ENCODE measurements at places on chromosomes 4 and X.

- DNase-seq = no peak
Observed at GRCh38 chr4:160142579-160142978, 1039.7 kb downstream of the RAPGEF2 start.

- DNase-seq = no peak
Observed at GRCh38 chrX:103685396-103685795, 1.1 kb downstream of the MORF4L2 start.

DNA sequence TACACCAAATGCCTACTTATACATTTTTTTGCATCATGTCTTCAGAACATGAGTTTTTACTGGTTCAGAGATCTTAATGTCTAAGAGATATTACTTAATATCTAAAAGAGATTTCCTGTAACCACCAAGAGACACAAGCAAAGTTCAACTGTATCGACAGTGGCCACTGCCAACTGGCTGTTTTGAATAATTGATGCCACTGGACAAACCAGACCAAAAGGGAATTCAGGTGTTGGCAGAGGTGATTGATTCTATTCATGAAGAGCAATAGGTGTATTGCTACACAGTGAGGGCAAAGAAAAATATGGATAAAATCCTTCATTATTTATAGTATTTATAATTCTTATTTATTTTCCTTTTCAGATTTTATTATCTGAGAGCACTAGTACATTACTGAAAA, 58.5 kb upstream of the ANKRD17 start:
- DNase-seq = no peak

GRCh38 chrX:1491851-1492349, 39.2 kb upstream of the ASMTL start:
- DNase-seq = peak; percentile 53

DNA sequence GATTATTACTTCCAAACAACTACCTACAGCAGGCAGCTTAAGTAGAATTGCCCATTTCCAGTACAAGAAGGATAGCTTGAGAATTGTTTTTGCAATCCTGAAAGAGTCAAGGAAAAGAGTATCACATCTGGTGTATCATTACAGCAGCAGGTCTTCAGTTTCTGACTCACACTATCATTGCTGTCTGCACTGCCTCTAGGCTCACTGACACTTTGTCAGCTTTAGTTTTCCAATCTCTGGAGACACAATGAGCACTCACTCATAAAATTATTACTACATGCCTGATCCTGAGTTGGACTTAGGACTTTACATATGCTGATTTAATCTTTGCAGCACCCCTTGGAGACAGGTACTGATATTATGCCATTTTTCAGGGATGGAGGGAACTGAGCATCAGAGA, 244.6 kb upstream of the BOD1L1 start:
- DNase-seq = no peak

GRCh38 chr4:141080668-141081067, 52.6 kb downstream of the RNF150 start:
- DNase-seq = no peak

GRCh38 chr4:76611616-76612207, 176.7 kb downstream of the SHROOM3 start:
- DNase-seq = no peak

GRCh38 chr4:111960241-111960667, 185.0 kb upstream of the FAM241A start:
- DNase-seq = no peak

DNA sequence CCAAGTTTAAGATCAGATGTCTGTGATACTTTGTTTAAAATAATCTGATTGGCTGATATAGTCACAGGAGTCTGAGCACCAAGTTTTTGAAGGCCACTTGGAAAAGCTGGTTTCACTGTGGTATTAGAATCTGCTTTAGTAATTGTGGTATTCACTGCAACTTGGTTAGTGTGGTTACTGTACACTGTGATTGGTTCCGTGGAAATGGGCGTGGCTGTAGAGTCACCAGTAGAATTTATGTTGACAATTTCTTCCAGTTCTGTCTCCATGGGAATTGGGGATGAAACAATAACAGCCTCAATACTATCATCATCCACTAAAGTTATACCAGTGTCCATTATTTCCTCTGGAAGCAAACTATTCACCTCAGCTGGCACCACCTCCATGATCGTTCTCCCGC, 26.2 kb downstream of the LIN54 start:
- DNase-seq = no peak

- DNase-seq = no peak
Observed at GRCh38 chrX:134646691-134647090, 11.6 kb downstream of the PLAC1 start.

- DNase-seq = no peak
Observed at GRCh38 chr4:153661908-153662307, 22.2 kb upstream of the TLR2 start.

DNA sequence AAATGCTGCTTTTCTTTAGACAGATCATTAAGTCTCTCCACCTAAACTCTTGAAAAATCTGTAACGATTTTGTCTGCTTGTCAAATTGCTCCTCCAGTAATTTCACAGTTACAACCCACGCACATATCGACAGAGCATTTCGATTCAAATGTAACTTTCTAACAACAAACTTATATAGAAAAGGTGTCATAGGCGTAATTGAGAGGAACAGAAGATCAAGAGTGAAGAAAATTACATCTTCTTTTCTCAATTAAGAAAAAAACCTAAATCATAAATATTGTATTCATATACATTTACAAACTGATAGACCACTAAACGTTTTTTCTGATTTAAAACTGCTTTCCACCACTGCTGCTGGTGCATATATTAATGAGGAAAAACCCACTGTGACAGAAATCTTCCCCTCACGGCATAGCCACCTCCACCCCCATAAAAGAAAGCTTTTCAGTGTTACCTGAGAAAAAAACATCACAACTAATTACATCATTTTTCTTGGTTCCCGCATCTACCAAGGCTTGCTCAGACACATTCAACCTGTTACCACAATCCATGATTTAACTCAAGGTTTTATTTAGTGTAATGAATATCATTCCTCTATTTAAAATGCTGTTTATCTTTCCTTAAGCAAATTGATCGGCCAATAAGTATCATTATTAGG, 1.9 kb downstream of the GPM6A start:
- no peak for DNase-seq

GRCh38 chrX:154546354-154547244, at the start of gene G6PD:
Gene G6PD (minus strand): TSS chrX:154546846. CDS start chrX:154546155, 691 bp downstream.
- peak; percentile 79 for DNase-seq

DNA sequence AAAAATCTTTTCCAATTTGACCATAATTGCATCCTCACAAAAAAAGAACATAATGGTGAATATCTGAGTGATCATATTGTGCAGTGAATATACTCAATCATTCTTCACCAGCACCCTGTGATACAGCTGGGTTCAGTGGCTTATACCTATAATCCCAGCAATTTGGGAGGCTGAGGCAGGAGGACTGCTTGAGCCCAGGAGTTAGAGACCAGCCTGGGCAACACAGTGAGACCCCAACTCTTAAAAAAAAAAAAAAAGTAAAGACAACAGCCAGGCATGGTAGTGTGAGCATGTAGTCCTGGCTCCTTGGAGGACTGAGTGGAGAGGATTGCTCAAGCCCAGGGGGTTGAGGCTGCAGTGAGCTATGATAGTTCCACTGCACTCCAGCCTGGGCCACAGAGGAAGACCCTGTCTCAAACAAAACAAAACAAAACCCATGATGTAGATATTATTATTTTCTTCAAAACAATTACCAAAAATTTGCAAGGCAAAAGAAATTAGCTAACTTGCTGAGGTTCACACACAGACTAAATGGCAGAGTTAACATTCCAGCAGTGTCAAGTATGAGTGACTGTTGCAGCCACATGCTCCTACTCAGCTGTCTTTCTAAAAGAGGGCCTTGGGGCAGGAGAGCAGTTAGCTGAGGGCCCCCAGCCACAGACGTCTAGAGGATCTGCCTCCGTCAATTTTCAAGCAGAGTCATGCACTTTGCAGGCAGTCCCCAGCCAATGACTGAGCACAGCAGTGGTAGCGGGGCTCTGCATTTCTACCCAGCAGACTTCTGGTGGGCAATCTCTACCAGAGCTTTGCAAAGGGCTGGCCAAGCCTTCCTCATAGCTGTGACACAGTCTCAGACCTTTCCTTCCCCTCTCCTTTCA, 33.4 kb downstream of the ADGRA3 start:
- DNase-seq = no peak

- no peak for DNase-seq
Observed at GRCh38 chr4:121034017-121034416, 38.3 kb downstream of the NDNF start.

GRCh38 chrX:134548257-134549201, 88.6 kb downstream of the HPRT1 start:
- no peak for DNase-seq

- no peak for DNase-seq
Observed at GRCh38 chr4:96736352-96736889, 896.5 kb downstream of the PDHA2 start.

DNA sequence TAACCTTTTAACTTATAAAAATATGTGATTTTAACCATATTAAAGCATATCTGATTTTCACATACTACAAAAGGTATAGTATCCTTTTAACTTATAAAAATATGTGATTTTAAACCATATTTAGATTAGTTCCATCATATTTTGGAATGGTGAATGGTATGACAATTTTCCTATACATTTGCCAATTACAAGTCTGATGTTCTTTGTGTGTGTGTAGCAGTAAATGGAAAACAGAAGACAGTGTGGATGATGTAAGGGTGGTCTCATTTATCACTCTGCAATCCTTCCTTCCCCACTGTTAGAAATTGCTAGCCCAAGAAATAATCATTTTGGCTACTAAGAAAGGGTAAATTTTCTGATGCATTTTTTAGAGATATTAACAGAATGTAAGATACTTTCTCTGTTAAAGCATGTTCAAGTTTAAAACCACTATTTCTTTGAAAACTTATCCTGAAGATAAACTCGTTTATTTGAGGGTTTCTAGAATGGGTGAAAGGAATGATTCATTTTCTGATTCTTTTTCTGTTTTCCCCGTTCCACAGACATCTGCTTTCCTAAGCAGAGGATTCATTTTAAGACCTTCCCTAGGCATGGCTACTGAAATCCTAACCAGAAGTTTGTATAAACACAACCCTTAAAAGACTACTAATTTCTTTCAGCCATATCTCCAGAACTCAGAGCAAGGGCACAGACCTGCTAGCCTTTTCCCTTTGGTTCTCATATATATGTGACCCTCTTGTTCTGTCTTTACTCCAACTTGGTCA, 21.0 kb downstream of the NUDT6 start:
- DNase-seq = no peak

- DNase-seq = no peak
Observed at GRCh38 chrX:8345473-8345872, 119.2 kb upstream of the VCX3B start.

DNA sequence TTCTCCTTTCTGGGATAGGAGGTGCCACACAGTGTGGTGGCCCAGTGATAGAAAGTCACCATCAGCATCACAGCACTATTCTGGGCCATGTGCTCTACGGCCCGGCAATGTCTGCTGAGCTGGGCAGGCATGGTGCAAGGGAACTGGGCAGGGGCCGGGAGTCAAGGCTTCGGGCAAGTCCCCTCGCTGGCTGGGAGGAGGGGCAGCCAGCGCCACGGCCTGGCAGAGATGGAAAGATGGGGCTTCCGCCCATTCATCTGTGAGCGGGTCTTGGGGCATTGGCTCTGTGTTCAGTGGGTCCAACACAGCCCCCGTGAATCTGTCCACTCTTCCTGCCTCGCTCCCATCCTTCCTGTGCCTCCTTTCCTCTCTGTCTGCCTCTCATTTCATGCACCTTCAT, 7.1 kb upstream of the ATP2B3 start:
- no peak for DNase-seq

DNA sequence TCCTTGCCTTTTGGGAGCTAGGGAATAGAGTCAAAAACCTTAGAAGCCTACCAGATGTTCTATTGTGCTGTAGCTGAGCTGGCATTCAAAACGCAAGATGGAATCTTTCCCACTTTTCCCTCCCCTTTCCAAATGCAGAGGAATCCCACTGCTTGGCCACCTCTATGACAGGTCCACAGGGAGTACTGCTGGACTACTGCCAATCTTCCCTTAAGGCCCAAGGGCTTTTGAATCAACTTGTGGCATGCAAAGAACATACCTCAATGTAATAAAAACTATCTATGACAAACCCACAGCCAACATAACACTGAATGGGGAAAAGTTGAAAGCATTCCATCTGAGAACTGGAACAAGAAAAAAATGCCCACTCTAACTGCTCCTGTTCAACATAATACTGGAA, 139.2 kb upstream of the AGTR2 start:
- DNase-seq = no peak

- peak; percentile 25 for DNase-seq
Observed at GRCh38 chrX:16484338-16484737, 165.6 kb upstream of the S100G start.

- DNase-seq = no peak
Observed at GRCh38 chr4:46874811-46875210, 34.2 kb downstream of the COX7B2 start.

GRCh38 chrX:22164770-22165388, 107.8 kb upstream of the CBLL2 start:
- DNase-seq = no peak

GRCh38 chrX:3938587-3938986, 225.1 kb upstream of the PRKX start:
- no peak for DNase-seq

- DNase-seq = no peak
Observed at GRCh38 chrX:65532016-65532415, 2.6 kb downstream of the LAS1L start.

DNA sequence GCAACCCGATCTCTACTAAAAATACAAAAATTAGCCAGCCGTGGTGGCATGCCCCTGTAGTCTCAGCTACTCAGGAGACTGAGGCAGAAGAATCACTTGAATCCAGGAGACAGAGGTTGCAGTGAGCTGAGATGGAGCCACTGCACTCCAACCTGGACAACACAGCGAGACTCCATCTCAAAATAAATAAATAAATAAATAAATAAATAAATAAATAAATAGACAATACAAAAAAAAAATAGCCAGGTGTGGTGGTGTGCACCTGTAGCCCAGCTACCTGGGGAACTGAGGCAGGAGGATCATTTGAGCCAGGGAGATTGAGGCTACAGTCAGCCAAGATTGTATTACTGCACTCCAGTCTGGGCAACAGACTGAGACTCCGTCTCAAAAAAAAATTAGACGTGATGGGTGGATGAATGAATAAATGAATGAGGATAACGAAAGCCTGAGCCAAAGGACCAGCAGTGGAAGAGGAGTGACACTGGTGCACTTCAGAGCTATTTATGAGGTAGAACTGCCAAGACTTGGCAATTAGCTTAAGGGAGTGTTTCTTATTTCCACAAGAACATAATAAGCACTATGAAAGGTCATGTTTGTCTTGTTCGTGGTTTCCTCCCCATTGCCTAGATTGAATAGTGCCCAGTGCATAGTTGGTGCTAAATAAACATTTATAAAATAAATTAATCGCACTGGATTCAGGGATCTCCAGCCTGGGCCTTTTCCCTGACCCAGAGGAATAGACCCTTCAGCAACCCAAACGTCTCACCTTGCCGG, 232.2 kb downstream of the IDS start:
- DNase-seq = no peak

GRCh38 chrX:19887911-19888879, 795 bp upstream of the SH3KBP1 start:
- DNase-seq = peak; percentile 63

GRCh38 chr4:155795991-155796390, 37.2 kb downstream of the GUCY1B1 start:
- DNase-seq = no peak

- DNase-seq = no peak
Observed at GRCh38 chr4:81919223-81919622, 447.5 kb upstream of the RASGEF1B start.

- DNase-seq = no peak
Observed at GRCh38 chr4:168131196-168131595, 38.9 kb downstream of the ANXA10 start.

Data from CD4-positive, alpha-beta T cell treated with Interleukin-15 for 4 hours (primary cell).